ENCODE measurements at places on chromosomes 7 and 10.

DNA sequence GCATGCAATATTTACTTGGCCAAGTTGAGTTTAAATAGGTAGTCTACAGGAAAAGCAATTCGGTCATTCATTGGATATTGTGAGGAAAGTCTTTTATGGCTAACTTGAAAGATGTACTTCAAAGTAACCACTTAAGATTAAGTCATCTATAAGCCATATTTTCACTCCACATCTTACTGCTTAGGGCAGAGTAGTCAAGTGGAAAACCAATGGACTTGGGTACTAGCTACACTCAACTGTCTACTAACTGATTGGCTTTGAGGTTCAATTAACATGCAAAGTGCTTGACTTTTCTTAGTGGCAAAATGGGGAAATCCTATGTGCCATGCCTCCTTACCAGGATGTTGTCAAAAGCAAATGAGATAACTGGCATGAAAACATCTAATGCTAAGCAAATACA is 51.0 kb downstream of the CAV1 start:
- no peak for DNase-seq

DNA sequence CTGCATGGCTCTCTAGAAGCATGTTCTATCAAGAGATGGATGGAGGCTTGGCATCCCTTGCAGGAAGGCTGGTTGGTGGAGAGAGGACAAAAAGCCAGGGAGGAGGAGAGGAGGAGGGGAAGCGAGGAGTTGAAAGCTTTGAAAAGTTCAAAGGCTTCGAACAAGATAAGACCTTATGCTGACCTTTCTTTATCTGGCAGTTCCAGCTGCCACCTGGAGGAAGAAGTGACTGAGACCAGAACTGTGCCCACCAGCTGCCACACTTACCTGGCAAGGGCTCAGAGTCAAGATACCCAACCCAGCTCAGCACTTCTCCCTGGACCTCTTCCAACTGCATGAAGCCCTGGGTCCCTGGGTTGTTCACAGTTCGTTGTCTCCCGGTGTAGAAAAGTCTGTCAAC is 14.8 kb downstream of the CCL24 start:
- DNase-seq: no peak

GRCh38 chr10:90865401-90865800 is 6.4 kb upstream of the RPP30 start:
- no peak for DNase-seq

GRCh38 chr7:97204821-97205220 is 87.3 kb downstream of the SDHAF3 start:
- no peak for DNase-seq

DNA sequence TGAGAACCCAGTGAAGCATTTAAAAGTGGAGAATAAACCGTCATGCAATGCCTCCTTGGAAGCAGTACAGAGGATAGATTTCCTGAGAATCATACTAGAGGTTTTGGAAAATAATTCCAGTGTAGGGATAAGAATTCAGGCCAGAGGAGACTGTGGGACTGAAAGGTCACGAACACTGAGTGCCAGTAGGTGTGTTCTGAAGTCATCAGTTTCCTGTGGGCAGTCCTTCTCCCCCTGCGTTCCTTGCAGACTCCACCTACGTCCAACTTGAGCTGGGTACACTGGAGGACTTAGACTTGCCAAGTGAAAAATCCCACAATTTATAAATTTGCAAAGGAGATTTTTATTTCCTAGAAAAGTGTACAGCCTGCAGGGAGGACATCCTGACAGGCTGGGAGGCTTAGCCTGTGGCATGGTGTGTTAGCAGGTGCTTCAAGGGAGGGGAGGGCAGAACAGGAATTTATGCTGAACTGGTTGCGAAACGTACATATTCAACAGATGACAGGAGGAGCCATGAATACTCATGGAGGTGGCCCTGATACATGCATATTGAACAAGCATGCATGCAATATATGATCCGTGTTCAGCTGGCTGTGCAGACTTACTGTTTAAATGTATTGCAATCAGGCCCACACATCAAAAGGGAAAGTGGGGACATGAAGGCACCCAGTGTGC is 72.9 kb upstream of the POM121L12 start:
- DNase-seq: no peak

DNA sequence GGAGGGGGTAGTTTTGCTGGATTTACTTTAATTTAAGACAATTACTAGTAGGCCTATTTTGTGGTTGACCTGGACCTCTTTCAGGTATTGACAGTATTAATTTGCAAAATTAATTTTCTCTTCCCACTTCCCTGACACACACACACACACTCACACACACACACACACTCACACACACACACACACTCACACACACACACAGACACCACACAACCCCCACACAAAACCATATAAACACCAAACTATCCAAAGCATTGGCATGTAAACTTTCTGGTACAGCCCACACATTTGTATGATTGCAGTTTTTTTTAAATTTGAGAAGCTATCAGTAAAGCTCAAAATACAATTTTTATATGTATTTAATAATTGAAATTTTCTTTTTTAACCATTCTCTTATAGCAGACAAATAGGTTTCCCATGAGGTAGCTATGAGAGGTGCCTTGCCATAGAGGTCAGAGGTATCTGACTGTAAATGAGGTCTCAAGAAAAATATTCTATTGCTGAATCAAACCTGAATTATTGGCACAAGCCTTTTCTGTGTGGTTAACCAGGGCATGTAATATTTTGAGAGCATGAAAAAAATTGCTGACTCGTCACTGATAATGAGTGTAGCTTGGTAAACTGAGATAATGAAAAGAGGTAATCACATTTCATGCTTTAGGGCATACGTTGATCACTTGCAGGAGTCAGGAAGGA is 306.5 kb downstream of the GATA3 start:
- no peak for DNase-seq

DNA sequence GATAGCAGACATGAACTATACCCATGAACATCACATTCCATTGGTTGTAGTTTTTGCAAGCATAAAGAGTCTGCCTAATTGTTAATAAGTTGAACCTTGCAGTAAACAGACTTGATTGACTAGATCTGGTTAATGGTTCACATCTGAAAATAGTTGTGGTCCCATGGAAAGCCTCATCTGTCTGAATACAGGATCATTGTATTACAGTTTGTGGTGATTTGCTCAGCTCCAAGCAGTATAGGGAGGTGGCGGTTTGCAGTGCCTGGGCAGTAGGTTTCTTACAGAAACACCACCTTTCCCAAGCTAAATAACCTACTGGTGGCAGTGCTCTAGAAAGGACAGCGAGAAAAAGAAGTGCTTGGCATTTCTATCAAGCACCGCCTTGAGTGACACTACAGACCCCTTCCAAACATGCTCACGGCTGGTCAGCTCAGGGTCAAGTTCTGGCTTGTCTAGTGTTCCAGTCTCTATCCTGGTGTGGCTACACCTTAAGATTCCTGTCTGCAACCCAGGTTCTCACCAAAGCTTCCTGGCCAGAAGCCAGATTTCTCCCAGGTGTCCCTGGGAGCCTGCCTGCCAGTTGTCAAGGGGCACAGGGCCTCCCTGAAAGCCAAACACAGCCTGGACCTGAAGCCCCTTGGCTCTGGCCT is 119.9 kb downstream of the FANK1 start:
- no peak for DNase-seq

DNA sequence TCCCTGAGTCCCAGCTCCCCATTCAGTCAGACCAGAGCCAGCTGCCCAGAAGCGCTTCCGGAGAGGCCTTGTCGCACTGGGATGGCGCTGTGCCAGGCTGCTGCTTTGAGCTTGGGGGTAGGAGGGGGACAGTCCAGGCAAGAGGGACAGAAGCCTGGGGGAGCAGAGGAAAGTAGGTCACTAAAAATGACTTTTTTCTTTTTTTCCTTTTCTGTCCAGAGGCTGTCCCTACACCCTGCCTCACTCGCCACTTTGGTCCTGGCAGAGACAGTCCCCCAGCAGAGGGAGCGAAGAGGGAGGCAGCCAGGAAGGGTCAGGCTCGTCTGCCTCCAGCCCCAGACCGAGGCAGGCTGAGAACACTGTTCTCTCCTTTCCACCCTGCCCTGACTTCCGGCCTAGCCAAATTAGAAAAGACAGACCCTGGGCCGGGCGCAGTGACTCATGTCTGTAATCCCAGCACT is 15.8 kb upstream of the TRIM8 start:
- no peak for DNase-seq

- DNase-seq: no peak
Observed at GRCh38 chr10:15842556-15843169, 17.6 kb downstream of the MINDY3 start.

DNA sequence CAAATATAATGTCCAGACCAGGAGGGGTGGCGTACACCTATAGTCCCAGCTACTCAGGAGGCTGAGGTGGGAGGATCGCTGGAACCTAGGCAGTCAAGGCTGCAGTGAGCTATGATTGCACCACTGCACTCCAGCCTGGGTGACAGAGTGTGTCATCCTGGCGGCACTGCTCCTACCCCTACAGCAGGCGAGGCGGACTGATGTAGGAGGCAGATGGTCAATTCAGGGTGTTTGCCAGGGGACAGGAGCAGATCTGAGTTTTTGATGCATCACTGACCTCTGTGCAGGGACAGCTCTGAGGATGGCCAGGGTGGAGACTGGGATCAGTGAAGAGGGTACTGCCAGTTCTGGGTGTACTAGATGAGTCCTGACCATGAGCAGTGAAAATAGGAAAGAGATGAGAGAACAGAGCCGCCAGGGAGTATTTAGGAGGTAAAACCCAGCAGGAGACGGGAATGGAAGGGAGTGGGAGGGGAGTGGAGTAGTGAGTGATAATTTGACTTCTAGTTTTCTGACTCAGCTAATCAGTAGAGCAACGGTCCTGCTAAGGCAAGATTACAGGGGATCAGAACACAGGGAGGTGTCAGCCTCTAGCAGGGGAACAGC is 75.3 kb downstream of the HIP1 start:
- no peak for DNase-seq

DNA sequence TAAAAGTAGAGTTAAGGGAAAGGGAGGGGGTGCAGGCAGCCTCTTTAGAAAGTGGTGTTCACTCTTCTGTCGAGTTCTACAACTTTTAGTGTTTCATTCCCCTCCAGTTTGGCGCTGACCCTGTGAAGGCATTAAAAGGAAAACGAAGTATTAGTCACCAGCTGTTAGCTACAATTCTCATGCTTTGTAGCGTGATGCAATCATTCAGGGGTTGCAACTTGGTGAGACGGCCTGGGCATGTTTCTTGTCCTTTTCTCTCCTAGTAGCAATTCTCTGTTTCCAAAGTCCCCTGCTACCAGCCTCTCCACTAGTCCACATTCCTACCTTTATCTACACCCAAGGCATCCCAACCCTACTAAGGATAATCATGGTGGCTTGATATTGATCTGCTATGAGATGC is 33.7 kb upstream of the DGKI start:
- no peak for DNase-seq

GRCh38 chr7:100483722-100484672 is at the start of gene NYAP1:
TSS of gene NYAP1 (plus strand) at chr7:100483927. CDS start at chr7:100485312, 1,385 bp downstream.
- DNase-seq: peak; percentile 74

- no peak for DNase-seq
Observed at GRCh38 chr10:42783181-42783549, 570 bp downstream of the BMS1 start.

DNA sequence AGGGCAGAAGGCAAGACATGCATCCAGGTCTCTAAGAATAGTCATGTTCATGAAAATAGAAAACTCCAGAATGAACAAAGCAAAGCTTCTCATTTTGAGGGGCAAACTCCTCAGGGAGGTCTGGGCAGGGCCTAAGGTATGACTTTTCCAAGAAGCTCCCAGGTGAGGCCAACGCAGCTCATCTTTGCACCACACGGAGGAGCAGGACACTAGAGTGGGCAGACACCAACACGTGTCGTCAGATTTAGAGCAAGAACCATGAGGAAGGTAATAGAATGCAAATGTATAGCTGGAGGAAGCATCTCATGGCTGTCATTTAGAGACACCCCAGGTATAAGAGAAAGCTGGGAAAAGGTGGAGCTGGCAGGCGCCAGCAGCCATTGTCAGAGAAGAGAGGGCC is 95.7 kb downstream of the WDFY4 start:
- DNase-seq: no peak

DNA sequence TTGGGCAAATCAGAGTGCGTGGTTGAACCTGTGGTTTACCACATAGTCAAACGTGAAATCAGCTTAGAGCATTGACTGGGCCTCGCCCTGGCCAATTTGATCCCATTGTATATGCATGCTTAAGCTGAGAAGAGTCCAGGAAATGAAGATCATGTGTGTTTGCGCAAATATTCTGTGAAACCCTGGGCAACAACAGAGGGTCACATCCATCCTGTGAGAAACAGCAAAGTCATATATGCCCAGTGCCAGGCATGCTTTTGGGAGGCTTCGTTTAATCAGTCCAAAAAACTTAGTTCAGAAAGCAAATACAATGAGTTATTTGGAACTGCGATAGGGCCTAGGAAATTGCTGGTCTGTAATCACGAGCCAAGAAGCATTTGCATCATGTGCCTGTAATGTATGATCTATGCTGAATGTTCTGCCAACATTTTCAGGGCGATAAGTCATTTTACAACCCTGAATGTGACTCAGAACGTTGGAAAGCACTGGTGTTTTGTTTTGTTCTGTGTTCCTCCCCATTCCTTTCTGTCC is 412.1 kb upstream of the CELF2 start:
- no peak for DNase-seq

- no peak for DNase-seq
Observed at GRCh38 chr10:1809139-1809741, 71.9 kb upstream of the ADARB2 start.

DNA sequence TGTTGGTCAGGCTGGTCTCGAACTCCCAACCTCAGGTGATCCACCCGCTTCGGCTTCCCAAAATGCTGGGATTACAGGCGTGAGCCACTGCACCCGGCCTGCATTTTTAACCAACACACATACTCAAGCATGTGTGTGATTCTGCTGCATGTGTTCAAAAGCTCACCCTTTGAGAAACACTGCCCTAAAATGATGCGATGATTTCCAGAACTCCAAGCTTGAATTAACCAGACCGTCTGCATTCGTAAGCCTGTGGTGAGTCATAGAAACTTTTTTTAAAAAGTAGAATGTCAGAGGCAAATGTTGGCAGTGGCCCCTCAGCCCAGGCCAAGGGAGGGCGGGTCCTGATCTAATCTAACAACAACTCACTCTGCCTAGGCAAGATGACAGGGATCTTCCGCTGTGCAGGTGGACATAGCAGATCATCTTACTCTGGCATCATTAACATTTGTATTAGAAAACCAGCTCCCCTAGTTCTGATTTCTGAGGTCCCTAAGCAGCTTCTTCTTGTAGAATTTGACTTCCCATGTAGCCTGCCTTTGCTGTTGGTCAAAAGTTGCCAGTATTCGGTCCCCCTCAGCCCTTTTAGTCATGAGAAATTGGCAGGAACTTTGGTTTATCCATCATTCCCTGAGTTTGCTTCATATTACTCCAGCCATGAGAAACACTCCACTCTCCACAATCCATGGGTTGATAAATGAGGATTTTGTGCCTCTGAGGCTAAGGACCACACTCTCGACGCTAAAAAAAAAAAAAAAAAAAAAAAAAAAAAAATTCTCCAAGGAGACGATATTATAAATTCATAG is 190.4 kb downstream of the SKIDA1 start:
- no peak for DNase-seq

All from WERI-Rb-1 (cell line).